GM23248 (cell line): ENCODE measurements at places on chromosomes 7 and 10. TPM values are rescaled to one million over a fixed set of nuclear protein-coding genes. Genes with fewer than 3 reads are reported as not detected.
A peak's percentile ranks its signal among the peaks of the same experiment; 100 is the strongest.

Gene ZNF775
- 3.9 and 5.2 TPM in 2 replicates for total RNA-seq

Gene DENND2A
- 2.2 and 2.4 TPM in 2 replicates for total RNA-seq

GRCh38 chr10:50613726-50614443, 9.9 kb downstream of the SGMS1 start:
- no peaks in the 10 kb centered on the region for H3K4me1 ChIP-seq
- no peak overlapping the region for H3K4me3 ChIP-seq
- H3K27me3 ChIP-seq, result no peaks in the 10 kb centered on the region
- H3K27ac ChIP-seq, result no peak overlapping the region

Gene MBL2
- not detected in 2 replicates for total RNA-seq

DNA sequence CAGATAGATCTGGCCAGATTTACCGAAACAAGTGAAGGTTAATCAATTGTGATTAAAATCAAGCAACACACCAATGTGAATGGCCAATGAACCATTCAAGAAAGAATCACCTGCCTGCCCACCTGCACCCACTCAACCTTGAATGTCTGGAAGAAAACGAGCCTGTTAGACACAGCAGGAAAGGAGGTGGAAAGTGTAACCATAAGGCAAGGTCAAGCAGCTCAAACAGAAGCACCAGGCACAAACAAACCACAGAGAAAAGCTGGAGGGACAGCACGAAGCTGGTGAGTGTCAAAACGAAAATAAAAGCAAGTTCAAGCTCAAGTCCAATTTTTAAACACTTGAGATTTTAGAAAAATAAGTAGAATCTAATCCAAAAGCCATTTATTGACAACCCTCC, 64.9 kb downstream of the STEAP1B start:
- H3K4me1 ChIP-seq, result peaks cover 22% of the 10 kb centered on the region
- no peak overlapping the region for H3K27ac ChIP-seq
- H3K36me3 ChIP-seq, result no peaks in the 10 kb centered on the region
- H3K4me3 ChIP-seq, result no peak overlapping the region

DNA sequence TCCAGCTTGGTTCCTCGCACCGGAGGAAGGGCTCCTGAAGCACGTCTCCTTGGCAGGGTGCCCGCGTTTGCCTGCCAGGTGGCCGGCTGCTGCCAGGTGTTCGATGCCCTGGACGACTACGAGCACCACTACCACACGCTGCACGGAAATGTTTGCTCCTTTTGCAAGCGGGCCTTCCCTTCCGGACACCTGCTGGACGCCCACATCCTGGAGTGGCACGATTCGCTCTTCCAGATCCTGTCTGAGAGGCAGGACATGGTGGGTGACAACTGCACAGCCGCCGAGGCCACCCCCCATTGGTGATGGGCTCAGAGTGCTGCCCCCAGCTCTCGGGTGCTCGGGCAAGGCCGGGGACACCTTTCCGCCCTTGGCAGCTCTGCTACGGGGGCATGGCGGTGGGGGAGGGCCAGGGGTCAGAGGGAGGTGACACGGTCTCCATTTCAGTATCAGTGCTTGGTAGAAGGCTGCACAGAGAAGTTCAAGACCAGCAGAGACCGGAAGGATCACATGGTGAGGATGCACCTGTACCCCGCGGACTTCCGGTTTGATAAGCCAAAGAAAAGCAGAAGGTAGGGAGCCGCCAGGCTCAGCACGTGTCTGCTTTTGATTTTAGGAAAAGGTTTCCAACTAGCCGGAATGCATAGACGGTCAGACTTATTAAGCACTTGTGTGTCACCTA, 1.1 kb downstream of the ZNF511 start:
- no peaks in the 10 kb centered on the region for H3K36me3 ChIP-seq
- no peaks in the 10 kb centered on the region for H3K27me3 ChIP-seq
- H3K4me1 ChIP-seq, result peaks cover 11% of the 10 kb centered on the region
- DNase-seq, result no peak
- H3K27ac ChIP-seq, result no peak overlapping the region

DNA sequence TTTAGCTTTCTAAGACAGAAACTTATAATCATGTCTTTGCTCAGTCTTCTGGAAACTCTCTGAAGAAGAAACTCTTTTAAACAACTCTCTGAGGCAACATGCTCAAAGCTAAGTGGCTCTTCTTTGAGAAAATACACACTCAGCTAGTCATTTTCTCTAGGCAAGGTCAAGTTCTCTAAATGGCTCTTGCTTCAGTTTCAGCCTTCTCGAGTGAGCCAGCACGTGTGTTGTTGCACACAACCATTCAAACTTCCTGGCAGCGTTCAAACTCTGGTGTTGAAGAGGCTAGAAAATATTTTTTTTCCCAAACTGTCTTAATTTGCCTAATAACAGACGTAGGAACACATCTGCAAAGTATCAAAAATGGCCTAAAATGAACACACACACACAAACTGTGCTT, 129.1 kb downstream of the THSD7A start:
- H3K4me3 ChIP-seq, result no peak overlapping the region
- H3K27me3 ChIP-seq, result no peaks in the 10 kb centered on the region
- peaks cover 16% of the 10 kb centered on the region for H3K4me1 ChIP-seq
- no peaks in the 10 kb centered on the region for H3K36me3 ChIP-seq

DNA sequence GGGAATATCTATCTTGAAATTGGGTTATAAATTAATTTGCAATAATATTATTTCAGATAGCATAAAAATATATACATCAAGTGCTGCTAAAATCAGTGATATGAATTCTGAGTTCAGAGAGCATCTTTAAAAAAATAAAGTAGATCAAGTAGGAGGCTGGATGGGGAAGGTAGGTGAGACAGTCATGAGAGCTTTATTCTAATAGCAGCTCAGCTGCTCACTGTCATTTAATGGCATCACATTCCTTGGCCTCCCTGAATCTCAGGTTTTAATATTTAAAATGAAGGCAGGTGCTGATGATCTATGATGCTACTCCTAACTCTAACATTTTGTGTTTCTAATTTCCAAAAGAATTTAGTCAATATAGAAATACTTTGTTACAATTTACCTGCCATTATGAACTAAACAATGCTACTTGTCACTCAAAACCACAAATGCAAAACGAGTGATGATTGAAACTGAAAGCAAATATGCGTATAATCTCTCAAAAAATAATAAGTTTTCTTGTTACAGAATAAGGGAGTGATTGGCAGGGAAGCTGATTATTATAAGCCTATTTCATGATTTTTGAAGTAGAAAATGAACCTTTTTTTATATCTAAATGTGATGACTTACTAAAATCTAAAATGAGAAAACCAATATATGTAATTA, 147.6 kb upstream of the CSTF2T start:
- no peaks in the 10 kb centered on the region for H3K4me1 ChIP-seq
- H3K36me3 ChIP-seq, result no peaks in the 10 kb centered on the region
- no peak overlapping the region for H3K27ac ChIP-seq
- no peak overlapping the region for H3K4me3 ChIP-seq
- no peak for DNase-seq

Gene BMPR1A
- total RNA-seq, result 35.5 and 41.7 TPM in 2 replicates

DNA sequence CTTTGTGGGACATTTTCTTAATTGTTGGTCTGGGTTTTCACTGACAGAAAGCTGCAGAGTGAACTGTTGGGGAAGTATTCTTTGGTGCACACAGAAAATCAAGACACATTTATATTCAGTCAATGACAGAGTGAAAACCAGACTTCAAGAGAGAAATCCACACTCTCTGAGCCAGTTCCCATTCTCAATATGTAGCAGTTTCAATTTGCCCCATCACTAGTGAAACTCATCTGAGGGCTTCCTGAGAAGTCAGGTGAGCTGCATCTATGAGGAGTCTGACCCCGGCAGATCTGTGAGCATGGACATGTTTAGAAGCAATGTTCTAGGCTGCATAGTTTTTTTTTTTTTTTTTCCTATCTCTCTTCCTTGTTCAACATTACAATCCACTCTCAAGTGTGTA, 163.7 kb upstream of the AHR start:
- no peak for DNase-seq
- H3K4me1 ChIP-seq, result peaks cover 10% of the 10 kb centered on the region; the same call in 1 of the 2 replicates
- H3K27ac ChIP-seq, result no peak overlapping the region
- H3K36me3 ChIP-seq, result no peaks in the 10 kb centered on the region
- H3K4me3 ChIP-seq, result no peak overlapping the region

DNA sequence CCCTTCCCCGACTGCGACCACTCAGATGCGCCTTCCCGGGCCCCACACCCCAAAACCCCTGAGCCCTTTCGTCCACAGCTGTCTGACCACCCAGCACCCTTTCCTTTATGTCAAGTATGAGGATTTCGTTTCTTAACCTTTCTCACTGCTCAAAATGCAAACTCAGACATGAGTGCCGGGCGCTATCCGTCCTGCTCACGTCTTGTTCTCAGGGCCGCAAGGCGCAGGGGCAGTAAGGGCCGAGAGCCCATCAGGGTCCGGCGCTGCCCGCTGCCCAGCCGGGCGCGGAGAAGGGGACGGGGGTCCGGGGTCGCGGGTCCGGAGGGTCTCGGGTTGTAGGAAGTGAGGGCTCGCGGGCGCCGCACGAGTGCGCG, 670 bp upstream of the RBM33 start:
- peak; percentile 61 for DNase-seq
- H3K27ac ChIP-seq, result no peak overlapping the region
- peaks cover 17% of the 10 kb centered on the region; the same call in 1 of the 2 replicates for H3K36me3 ChIP-seq
- H3K27me3 ChIP-seq, result no peaks in the 10 kb centered on the region
- H3K4me3 ChIP-seq, result peak overlapping the region; percentile 92

Gene NXPH1
- not detected in 2 replicates for total RNA-seq

Gene TM9SF3
- total RNA-seq, result 175 and 281 TPM in 2 replicates

GRCh38 chr10:53548664-53549063, 776.1 kb upstream of the MBL2 start:
- no peaks in the 10 kb centered on the region for H3K4me1 ChIP-seq
- no peaks in the 10 kb centered on the region for H3K27me3 ChIP-seq
- no peak for DNase-seq
- no peaks in the 10 kb centered on the region for H3K36me3 ChIP-seq
- no peak overlapping the region for H3K4me3 ChIP-seq
- no peak overlapping the region for H3K27ac ChIP-seq

- no peak for DNase-seq
- H3K27ac ChIP-seq, result no peak overlapping the region
- H3K27me3 ChIP-seq, result no peaks in the 10 kb centered on the region
- H3K4me3 ChIP-seq, result no peak overlapping the region
These were observed 46.0 kb downstream of the MKI67 start for GRCh38 chr10:128080231-128080630.

- H3K4me3 ChIP-seq, result no peak overlapping the region
- H3K27me3 ChIP-seq, result peaks cover 38% of the 10 kb centered on the region
- no peak overlapping the region for H3K27ac ChIP-seq
- H3K36me3 ChIP-seq, result no peaks in the 10 kb centered on the region
- H3K4me1 ChIP-seq, result no peaks in the 10 kb centered on the region
These were observed 2.9 kb upstream of the TMEM72 start for GRCh38 chr10:44908066-44908749.

- no peaks in the 10 kb centered on the region for H3K4me1 ChIP-seq
- H3K4me3 ChIP-seq, result no peak overlapping the region
- no peaks in the 10 kb centered on the region; the same call in 1 of the 2 replicates for H3K27me3 ChIP-seq
- DNase-seq, result no peak
- no peak overlapping the region for H3K27ac ChIP-seq
- H3K36me3 ChIP-seq, result no peaks in the 10 kb centered on the region
These were observed 43.0 kb downstream of the UNCX start for GRCh38 chr7:1275451-1276381.

DNA sequence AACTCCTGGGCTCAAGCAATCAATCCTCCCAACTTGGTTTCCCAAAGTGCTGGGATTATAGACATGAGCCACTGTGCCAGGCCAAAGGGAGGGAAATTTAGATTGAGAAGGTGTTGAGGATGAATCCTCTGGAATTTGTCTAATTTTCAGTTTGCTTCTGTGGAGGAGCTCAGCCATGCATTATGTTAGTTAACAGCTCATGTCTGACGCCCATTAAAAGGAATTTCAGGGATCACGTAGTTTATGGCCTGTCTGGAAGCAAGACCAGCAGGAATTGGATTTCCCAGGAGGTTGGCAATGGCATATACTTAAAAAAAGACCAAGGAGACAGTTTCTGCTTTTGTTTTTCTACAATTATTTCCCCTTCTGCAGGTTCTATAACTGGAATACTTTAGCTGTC, 165.7 kb downstream of the OTUD1 start:
- no peaks in the 10 kb centered on the region for H3K27me3 ChIP-seq
- no peak overlapping the region for H3K27ac ChIP-seq
- H3K36me3 ChIP-seq, result no peaks in the 10 kb centered on the region
- no peaks in the 10 kb centered on the region for H3K4me1 ChIP-seq
- H3K4me3 ChIP-seq, result no peak overlapping the region

- no peaks in the 10 kb centered on the region for H3K36me3 ChIP-seq
- H3K4me3 ChIP-seq, result no peak overlapping the region
- no peak for DNase-seq
- no peak overlapping the region for H3K27ac ChIP-seq
These were observed 225.4 kb downstream of the USP6NL start for GRCh38 chr10:11386044-11386443.
